Esophagus muscularis mucosa (tissue), 4 donors: ENCODE measurements at places on chromosomes 1 and 21. TPM values are rescaled to one million over a fixed set of nuclear protein-coding genes. Genes with fewer than 3 reads are reported as not detected.
A peak's percentile ranks its signal among the peaks of the same experiment; 100 is the strongest.

DNA sequence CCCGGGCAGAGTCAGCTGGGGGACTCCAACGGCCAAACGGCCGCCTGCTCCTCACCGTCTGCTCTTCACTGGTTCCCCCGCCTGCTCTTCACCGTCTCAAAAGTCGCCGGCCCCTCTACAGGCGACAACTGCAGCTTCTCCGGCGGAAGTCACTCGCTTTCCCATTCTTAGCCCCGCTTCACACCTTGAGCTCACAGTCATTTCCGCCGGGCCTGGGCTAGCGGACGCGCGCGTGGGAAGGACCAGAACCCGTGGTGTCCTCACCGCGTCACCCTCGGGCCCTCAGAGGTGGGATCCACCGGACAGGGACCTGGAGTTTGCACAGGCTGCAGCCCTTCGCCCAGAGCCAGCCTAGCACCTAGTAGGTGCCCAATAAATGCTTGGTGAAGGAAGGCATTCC, 27.9 kb upstream of the HJV start:
- no peak overlapping the region for H3K4me3 ChIP-seq
- no peaks in the 10 kb centered on the region for H3K36me3 ChIP-seq
- DNase-seq: peak; percentile 79

DNA sequence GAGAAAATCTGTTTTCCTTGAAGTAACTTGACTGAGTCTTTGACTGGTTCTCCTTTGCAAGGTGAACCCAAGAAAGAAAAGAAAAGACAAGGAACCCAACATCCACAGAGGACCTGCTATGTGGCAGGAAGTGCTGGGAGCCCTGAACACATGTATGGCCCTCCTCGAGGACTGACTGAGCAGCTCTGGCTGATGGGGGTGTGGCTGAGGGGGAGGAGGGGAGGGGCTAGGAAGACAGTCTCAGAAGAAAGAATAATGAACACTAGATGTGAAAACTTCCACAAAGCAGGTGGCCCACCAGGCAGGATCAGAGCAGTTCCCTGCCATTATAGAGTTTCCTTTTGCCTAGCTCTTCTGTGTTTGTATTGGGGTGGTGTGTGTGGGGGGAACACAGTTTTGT, 26.1 kb downstream of the NENF start:
- H3K4me1 ChIP-seq: peaks cover 7% of the 10 kb centered on the region
- no peak for DNase-seq
- no peaks in the 10 kb centered on the region for H3K27me3 ChIP-seq
- H3K36me3 ChIP-seq: no peaks in the 10 kb centered on the region

TGFB2 gene
- 5.3 TPM for total RNA-seq

DNA sequence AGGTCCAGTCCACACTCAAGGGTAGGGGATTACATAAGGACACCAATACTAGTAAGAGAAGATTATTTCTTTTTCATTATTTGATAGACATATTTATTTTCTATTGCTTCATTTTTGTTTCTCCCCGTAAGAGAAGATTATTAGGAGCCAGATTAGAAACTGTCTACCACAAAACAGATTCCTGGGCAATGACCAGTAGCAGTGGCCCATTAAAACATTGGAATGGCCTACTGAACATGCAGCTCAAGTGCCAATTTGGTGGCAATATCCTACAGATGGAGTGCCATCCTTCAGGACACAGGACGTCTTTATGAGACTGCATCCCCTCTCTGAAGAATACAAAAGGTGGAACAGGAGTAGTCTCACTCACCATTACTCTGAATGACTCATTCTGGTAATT, 34.0 kb upstream of the ARHGAP29 start:
- no peak overlapping the region for H3K4me3 ChIP-seq
- H3K27ac ChIP-seq: no peak overlapping the region
- no peak for DNase-seq
- H3K36me3 ChIP-seq: no peaks in the 10 kb centered on the region
- no peaks in the 10 kb centered on the region for H3K4me1 ChIP-seq

DNA sequence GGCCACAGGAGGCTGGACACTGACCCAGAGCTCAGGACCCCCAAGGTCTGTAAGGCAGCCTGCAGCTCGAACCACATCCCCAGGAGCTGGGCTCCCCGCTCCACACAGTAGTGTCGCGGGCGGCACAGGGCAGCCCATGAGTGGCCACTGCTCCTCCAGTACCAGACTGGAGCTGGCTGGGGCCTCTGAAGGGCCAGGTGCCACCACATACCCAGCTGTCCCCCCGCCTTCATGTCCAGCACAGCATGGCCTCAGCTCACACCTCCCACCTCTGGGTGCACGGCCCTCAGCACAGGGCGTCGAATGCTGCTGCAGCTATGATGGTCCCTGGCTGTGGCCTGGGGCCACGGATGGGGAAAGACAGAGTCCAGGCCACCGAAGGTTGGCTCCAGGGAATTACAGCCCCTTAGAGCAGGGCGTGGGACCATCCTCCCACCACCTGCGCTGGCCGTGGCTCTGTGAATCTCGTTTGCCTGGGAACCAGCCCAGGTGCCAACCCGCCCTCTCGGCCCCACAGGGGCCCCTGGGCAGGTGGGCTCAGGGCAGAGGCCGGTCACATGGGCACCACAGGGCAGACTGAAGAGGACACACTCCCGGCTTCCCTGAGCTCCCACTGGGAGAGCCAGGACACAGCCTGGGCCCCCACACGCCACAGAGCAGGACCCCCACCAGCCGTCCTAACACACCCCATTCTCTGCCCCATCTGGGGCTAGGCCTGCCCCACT, 2.1 kb upstream of the TNFRSF4 start:
- H3K27ac ChIP-seq: no peak overlapping the region
- peaks cover 28% of the 10 kb centered on the region for H3K4me1 ChIP-seq
- H3K4me3 ChIP-seq: no peak overlapping the region
- H3K36me3 ChIP-seq: peaks cover 53% of the 10 kb centered on the region
- no peak for DNase-seq

ST6GALNAC3 gene
- 2.1 TPM for total RNA-seq

DNA sequence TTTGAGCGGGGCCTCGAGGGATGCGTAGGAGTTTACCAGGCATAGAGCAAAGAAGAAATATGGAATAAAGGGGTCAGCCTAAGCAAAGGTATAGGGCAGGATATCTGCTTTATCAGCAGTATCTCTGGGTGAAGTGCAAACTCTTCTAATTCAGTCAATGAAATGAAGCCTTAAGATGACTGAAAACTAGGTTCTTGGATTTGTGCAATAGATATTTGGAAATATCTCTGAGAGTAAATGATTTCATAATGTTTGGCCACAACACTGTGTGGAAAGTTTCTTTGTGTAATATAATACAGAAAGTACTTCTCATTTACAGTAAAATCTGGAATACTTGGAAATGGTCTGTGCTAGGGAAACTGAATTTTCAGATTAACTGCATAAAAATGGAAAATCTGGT, 26.1 kb downstream of the KCNJ15 start:
- H3K27ac ChIP-seq: peak overlapping the region; percentile 1
- no peak overlapping the region for H3K4me3 ChIP-seq
- H3K4me1 ChIP-seq: no peaks in the 10 kb centered on the region

PIK3R3 gene
- total RNA-seq: 20.4 TPM

DNA sequence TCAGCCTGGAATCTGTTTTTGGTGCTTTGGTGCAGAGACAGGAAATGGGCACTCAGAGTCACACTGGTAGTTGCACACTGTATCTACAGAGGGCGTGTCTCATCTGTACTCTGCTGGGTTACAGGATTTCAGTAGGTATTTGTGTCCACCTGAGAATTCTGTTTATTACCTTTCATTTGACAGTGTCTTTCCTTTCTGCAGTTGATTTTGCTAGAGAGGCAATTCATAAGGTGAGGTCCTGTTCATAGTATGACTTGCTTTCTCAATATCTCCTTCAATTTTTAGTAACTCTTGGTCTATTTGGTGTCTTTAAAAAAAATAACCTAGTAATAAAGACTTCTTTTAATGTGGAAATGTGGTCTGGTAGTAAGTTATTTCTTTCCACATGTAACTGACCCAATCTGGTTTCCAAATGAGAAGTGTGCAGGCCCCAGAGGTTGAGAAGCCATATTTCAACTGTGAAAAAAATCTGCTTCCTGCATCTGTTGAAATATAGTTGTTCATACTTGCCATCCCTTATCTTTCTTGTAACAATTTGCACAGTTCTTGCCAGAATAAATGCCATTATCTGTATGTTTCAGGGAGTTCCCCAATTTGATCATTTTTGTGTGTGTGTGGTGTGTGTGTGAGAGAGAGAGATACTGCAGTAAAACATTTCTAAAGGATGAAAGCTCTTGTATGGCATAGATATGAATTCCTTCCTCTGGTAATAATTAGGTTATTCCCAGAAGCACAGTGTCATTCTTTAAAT, 78.4 kb upstream of the DNAJC6 start:
- H3K27ac ChIP-seq: no peak overlapping the region
- no peaks in the 10 kb centered on the region for H3K4me1 ChIP-seq
- no peaks in the 10 kb centered on the region for H3K27me3 ChIP-seq
- H3K36me3 ChIP-seq: no peaks in the 10 kb centered on the region
- no peak overlapping the region for H3K4me3 ChIP-seq

- peak overlapping the region; percentile 82 for H3K27ac ChIP-seq
- peaks cover 47% of the 10 kb centered on the region for H3K4me1 ChIP-seq
- H3K4me3 ChIP-seq: peak overlapping the region; percentile 63
- no peaks in the 10 kb centered on the region for H3K27me3 ChIP-seq
Observed at GRCh38 chr1:210293171-210293607, 35.5 kb upstream of the HHAT start.
